EL (cell line): ENCODE measurements at places on chromosomes 1 and 21.

DNA sequence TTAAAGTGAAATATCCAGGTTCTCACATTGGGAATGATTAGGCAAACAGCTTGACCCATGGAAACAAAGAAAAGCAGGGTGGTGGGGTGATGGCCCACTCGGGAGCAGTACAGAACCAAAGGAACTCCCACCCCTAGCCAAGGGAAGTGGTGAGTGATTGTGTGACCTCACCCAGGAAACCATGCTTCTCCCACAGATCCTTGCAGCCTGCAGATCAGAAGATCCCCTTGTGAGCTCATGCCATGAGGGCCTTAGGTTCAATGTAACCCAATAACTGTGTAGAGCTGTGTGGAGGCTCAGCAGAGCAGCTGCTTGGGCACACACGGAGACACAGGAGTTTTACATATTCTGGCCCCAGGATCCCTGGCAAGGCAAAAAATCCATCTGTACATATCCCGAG lies 311.8 kb upstream of the DPYD start:
- no peak for DNase-seq

GRCh38 chr1:234040446-234041317 lies 136.2 kb downstream of the SLC35F3 start:
- no peak for DNase-seq

- no peak for DNase-seq
Measured at GRCh38 chr1:241376701-241377100, 19.7 kb upstream of the RGS7 start.

DNA sequence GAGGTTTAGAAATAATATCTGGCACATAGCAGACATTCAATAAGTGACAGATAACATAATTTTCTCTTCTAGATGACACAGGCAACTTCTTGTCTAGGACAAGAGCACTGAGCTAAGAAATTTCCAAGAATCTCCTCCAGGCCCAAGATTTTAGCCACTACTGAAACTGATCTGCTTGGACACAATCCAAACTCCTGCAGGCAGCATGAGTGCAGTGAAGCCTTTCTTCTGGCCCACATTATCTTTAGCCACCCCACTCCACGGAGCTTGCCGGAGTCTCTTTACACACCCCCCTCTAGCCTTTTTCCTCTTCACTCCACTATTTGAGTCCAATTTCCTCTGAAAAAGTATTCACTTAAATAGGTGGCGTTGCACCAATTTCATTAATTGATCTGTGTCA lies 142.9 kb upstream of the DUSP10 start:
- no peak for DNase-seq

DNA sequence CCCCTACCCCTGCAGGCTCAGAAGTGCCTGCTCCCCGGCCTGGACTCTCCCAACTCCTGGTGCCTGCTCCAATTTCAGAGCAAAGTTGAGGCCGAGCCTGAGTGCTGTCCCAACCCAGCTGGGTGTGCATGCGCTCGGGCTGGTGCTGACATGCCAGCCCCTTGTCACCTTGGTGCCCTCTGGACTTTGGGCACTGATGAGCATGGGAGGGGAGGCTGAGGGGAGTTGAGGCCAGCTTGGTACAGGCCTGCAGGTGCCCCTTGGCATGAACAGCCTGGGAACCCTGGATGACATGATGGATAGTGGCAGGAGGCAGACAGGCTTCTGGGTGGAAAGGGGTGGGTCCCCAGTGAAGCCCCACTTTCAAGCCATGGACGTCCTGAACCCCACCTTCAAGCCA lies 366.1 kb upstream of the NEGR1 start:
- DNase-seq, result no peak

DNA sequence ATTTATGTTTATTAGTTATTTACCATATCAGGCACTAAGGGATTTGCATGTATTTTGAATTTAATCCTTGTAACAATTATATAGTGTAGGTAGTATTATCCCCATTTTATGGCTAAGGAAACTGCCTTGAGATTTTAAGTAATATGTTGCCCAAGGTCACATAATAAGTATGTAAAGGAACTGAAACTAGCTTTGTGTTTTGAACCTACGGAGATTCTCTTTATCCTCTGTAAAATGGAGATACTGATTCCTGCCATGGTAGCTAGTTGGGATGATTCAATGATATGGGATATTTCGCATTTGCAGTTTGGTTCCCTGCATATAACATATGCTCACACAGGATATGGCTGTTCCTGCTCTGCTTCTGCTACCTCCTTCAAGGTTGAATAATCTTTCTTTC lies 144.3 kb downstream of the ST6GALNAC3 start:
- DNase-seq, result no peak
